ENCODE measurements at places on chromosomes 1 and 21.

DNA sequence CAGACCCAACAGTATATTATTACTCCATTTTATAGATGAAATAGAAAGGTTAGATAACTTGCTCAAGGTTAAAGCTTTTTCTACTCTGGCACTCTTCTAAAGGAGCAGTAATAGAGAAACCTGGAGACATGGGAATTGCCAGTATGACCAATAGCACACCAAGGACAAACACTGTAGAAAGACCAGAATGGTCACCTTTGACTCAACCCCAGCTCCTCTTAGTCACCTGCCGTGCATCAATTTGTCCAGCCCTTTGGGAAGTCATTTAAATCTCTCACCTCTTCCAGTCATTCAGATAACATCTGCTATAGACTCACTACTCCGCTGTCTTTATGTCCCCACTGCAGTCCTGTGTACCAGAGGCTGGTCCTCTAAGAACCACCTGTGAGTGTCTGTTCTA lies 23.9 kb upstream of the SLC44A3 start:
- no peak for DNase-seq

DNA sequence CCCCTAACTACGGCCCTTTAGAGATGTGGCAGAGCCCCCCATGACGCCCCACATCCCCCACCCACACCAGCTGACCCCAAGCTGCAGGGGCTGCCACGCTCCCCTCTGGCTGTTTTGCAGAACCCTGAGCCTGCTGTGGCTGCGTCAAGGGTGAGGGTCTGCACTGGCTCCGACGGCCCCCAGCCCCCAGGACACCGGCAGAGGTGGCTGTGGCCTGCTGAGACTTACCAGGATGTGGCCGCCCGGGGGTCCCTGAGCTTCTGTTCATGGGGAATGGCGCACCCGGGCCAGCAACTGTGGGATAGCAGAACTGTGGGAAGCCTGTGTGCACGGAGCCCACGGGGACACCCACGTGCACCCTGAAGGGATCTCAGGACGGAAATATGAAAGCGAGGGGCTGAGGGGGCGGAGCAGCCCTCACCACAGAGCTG lies 12.8 kb upstream of the RNF223 start:
- DNase-seq, result no peak

DNA sequence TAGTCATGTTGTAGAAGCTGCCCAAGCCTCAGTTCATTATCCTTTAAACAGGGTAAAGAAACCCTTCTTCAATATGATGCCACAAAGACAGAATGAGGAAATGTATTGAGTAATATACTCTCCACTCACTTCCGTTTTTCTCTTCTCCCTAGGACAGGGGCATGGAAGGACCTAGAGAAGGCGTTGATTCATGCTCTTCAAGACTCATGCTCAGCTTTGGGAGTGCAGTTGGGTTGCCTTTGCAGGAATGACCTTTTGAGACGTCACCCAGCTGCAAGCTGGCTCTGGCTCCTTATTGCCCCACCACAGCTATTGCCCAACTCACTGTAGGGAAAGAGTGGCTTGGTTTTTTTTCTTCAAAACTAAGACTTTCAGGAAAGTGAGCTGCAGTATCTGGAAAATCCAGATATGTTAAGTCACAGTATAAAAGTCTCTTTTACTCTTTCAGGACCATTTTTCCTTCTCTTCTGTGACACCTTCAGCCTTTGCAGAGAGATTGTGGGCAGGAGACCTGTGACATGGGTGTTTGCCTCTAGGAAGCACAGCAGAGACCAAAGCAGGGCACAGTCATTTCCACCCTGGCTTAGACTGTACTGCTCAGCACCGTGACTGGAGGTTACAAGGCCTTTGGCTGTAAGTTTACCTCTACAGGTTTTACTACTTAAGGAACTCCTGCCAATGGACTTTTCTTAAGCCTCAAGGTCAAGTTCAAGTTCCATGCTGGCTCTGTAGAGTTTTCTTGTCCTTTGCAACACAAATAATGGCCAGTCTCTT lies 39.5 kb downstream of the XCL2 start:
- DNase-seq, result peak; percentile 34

GRCh38 chr1:223419561-223419960 lies 26.3 kb downstream of the CCDC185 start:
- no peak for DNase-seq

- peak; percentile 24 for DNase-seq
These were observed 20.5 kb downstream of the SZRD1 start for GRCh38 chr1:16387201-16388188.

DNA sequence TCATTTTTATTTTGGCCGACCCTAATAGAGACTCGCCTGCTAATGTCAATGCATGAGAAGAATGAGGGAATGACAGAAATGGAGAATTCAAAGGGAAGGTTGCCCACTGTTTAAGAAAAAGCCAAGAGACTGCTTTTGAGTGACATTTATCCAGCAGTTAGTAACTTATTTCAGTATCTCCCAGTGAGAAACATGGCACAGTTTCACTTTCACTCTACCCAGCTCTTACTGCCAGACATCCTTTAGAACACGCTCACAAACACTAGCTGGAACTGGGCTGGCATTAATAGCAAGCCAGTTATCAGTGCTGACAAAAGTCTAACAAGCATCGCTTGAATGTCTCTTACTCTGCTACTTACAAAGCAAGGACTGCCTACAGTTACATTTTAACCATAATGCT lies 8.5 kb downstream of the GGPS1 start:
- DNase-seq, result peak; percentile 37

DNA sequence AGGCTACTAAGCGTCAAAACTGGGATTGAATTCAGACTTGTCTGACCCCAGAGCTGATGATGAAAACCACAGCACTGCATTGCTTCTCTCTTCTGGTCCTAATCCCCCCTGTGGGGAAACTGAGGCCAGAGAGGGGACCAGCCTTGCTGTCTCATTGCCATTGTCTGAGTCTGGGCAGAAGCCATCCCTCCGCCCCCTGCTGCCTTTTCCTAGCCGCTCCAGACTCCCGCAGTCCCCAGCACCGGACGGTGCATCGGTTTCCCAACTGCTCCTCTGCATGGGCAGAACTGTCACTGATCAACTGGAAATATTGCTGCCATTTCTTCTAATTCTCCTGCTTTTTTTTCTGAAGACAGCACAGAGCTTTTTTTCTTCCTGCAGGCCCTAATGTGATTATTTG lies 157.4 kb downstream of the ACTL8 start:
- DNase-seq, result no peak

DNA sequence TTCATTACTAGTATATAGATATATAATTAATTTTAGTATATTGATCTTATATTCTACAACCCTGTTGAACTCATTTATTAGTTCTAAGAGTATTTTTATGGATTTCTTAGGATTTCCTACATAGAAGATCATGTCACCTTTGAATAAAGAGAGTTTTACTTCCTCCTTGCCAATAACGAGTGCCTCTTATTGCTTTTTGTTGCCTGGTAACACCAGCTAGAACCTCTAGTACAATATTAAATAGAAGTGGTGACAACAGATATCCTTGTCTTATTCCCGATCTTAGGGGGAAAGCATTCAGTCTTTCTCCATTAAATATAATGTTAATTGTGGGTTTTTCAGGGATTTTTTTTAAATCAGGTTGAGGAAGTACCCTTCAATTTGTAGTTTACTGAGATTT lies 40.8 kb downstream of the WNT2B start:
- no peak for DNase-seq

- DNase-seq, result no peak
These were observed 23.1 kb downstream of the USP24 start for GRCh38 chr1:55192093-55192492.

- DNase-seq, result peak; percentile 30
These were observed 101.4 kb downstream of the PBX1 start for GRCh38 chr1:164660412-164660772.

DNA sequence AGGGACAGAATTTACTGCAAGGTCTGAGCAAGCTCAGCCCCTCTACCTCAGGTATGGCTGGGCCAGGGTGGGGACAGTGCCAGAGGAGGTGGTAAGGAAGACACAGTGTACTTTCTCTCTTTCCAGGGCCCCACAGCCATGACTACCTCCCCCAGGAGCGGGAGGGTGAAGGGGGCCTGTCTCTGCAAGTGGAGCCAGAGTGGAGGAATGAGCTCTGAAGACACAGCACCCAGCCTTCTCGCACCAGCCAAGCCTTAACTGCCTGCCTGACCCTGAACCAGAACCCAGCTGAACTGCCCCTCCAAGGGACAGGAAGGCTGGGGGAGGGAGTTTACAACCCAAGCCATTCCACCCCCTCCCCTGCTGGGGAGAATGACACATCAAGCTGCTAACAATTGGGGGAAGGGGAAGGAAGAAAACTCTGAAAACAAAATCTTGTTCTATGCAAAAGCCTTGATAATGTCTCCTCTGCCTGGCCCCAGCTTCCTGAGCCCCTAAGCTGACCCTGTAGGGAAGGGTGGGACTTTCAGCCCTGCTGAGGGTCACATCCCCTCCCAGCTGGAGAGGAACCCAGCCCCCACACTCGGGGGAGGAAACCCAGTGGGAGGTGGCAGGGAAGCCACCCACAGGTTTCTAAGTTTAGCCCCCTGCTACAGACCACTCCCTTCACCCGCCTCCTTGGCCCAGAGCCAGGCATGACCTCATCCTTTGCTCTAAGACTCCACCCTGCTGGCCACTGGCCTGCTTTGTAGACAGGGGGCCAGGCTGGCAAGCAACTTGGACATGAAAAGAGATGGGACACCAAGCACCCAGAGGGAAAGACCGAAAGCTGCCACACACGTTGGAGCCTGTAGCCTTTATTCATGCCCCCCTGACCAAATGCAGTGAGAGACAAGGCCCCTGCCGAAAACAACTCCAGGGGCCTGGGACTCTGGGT lies 6.4 kb downstream of the RHOC start:
- peak; percentile 37 for DNase-seq

DNA sequence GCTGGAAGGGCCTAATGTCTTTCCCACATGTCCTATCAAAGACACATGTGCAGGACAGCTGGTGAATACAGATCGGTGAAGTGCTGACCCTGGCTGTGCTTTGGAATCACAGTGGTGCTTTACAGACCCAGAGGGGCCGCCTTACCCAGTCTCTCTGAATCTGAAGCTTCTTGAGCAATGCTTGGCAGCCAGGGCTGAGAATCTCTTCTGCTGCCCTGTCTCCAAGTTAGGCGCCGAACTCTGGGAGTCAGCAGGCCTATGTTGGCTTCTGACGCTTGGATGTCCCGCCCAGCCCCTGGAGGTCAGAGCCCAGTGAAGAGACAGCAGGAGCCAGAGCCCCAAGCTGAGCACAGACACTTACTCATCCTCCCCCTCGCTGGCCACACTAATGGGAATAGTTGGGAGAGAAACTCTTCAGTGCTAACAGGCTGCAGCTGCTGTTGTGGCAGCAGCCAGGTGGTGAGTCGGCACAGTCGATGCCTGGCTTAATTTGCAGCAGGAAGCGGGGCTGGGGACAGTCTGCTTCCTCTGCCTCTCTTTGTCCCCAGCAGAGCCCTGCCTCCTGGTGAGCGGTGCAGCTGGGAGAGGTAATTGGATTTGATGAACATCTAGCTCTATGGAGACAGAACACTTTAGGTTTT lies 68.1 kb downstream of the URB2 start:
- DNase-seq, result no peak

GRCh38 chr1:156114919-156115513 lies 505 bp downstream of the LMNA start:
- no peak for DNase-seq

DNA sequence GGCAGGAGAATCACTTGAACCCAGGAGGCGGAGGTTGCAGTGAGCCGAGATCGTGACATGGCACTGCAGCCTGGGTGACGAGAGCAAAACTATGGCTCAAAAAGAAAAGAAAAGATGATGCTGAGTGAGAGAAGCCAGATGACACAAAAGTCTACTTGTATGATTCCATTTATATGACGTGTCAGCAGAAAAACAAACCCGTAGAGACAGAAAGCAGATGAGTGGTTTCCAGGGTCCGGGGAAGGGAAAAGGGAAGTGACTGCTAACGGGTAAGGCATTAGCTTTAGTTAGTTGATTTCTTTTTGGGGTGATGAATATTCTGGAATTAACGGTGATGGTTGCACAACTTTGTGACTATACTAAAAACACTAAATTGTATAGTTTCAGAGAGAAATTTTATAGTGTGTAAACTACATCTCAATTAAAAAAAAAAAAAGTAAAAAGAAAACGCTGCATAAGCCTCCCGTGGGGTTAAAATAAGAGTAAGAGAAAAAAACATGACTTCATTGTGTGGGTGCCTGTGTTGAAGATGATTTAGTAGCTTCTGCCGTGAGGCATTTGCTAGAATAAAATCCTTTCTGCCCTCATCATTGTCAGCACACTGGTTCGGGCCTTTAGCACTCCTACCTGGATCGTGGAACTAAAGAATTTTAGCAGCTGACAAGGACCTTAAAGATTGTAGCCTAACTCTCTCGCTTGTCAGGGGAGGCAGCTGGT lies 24.7 kb upstream of the ATP5PO start:
- peak; percentile 20 for DNase-seq

DNA sequence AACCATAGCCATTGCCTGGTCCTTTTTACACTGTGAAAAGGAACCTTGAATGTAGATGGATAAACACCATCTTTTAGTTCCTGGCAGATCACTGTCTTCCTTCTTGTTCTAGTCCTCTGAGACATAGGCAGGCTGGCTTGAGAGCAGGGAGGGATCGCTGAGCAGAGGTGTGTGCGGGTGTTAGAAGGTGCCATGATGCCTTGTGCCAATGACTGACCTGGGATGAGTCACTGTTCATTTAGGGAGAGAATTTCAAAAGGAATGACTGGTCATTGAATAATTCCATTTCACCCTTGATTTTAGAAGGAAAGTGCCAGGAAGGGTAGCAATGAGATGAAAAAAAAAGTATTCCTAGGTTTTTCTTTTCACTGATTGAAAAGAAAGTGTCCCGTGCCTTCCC lies 383.9 kb downstream of the KIF26B start:
- no peak for DNase-seq

DNA sequence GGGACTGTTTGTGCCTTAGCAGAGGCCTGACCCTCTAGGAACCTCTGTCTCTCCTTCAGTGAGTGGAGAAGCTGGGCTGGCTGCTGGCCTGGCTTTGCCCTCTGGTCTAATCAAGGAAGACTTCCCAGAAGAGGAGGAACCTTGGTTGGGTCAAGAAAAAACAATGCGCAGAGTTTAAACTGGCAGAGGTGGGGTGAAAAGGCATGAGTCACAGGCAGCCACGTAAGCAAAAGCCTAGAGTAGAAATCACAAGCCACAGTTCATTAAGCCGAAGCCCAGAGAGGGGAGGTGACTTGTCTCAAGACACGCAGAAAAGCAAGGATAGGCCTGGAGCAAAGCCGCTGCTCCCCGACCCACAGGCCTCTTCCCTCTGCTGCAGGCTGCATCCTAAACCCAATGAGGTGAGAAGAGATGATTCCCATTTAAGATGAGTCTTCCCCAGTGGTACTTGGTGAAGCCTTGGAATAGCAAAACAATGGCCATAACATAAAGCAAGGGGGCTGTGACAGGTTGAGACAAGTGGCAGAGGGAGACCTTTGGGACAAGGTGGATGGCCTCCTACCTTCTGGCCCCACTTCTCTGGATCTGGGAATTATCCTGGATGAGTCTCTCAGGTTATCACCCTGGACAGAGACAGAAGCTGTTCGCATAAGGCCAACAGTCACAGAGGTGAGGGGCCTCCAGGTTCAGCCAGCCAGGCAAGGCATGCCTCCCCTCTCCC lies 7.7 kb downstream of the PDZK1IP1 start:
- no peak for DNase-seq

Data from activated CD4-positive, alpha-beta T cell treated with anti-CD3 and anti-CD28 coated beads, Interleukin-2, Interleukin-4, amounts not matched to agents 100 ng/mL and 50 ng/mL, durations not matched to agents 16 hours and 8 hours (primary cell).